Stimulated activated CD4-positive, alpha-beta T cell treated with anti-CD3 and anti-CD28 coated beads, Interleukin-15, amount 100 ng/mL, for 48 hours (primary cell): ENCODE measurements at places on chromosomes 4 and X.

DNA sequence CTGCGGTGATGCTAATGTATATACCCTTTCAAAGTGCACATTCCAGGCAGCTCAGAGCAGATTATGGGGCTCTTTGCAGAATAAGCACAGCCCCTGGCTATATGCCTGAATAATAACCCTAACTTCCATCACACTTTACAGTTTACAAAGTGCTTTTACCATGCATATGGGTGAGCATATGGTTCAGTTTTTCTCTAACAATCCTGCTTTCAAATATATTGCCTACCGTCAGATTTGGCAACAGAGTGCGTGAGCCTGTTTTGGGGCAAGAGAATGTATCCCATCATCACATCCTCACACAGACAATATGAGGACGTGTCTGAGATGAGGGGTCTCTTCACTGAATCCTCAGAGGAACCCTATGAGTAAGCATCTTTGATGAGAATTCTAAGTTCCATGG is 162.8 kb upstream of the VCX start:
- DNase-seq, result no peak

DNA sequence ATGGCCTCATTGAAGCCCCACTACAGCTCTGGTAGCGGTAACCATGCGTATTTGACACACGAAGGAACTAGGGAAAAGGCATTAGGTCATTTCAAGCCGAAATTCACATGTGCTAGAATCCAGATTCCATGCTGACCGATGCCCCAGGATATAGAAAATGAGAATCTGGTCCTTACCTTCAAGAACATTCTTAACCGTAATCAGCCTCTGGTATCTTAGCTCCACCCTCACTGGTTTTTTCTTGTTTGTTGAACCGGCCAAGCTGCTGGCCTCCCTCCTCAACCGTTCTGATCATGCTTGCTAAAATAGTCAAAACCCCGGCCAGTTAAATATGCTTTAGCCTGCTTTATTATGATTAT is 876 bp downstream of the HPRT1 start:
- DNase-seq, result no peak

- no peak for DNase-seq
Measured at GRCh38 chrX:13283512-13283911, 36.3 kb downstream of the ATXN3L start.

GRCh38 chr4:138632856-138633579 is 382.6 kb upstream of the NOCT start:
- DNase-seq, result no peak

DNA sequence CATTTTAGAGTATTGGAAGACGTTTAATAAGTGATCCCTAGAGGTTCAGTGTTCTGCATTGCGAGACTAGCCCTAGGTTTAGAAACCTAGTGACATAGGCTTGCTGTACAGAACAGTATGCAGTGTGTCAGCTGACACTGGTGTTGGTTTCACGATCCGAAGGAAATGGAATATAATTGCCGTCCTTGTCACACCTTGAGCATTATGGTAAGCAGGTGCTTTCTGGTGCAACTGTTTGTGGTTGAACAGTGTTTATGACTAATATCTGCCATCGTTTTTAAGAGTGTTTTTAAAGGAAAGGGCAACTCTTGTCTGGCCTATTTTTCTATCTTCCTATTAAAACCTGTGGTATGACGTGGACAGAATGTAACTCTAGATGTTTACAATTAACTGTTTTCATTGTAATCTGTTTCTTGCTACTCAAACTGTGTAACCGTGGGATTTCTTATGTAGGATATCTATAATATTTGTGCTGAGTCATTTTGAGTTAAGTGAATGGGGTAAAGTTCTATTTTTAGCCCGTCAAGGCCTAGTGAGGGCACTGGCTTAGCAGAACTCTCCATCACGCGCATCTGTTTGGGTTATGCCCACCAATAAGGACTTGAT is 53.8 kb upstream of the TBC1D14 start:
- DNase-seq, result no peak

DNA sequence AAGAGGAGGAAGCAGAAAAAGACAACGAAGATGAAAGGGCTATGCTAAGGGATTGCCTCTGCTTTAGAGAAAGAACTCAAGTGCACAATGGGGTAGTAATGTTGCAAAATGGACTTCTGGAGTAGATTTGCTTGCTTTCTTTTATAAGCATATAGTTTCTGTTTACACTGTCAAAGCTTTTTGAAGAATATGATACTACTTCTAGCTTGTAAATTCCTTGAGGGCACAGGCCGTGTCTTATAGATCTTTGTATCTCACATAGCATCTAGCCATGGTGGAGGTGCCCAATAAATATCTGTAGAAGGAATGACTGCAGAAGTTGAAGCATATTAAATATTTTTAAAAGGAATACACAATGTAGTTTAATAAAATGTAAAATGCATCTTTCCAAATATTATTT is 147.8 kb upstream of the ZIC3 start:
- DNase-seq, result no peak

DNA sequence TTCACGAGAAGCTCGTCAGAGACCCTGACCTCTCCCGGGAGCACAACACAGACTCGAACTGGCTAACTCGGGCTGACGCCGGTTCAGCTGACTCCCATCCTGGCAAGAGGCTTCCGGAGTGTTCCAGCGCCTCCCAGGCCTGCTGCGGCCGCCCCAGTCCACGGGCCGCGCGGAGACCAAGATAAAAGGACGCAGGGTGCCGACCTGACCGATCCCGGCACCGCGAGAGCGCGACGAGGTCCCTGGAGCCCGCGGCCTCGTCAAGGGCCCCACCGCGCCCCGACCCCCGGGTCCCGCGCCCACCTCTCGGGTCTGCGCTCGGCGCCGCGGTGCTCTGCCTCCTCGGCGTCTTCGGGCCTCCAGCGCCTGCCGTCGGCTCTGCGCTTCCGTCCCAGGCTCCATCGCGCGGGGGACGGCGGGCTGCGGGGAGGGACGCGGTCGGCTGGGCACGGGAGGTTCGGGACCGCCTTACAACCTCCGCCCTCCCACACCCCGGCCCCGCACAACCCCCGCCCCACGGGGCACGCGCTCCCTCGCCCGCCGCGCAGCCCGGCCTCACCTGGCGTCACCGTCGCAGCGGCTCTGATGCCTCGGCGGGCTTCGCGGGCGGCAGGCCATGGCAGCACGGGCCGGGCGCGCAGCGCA is 426 bp downstream of the SLBP start:
- DNase-seq, result no peak

DNA sequence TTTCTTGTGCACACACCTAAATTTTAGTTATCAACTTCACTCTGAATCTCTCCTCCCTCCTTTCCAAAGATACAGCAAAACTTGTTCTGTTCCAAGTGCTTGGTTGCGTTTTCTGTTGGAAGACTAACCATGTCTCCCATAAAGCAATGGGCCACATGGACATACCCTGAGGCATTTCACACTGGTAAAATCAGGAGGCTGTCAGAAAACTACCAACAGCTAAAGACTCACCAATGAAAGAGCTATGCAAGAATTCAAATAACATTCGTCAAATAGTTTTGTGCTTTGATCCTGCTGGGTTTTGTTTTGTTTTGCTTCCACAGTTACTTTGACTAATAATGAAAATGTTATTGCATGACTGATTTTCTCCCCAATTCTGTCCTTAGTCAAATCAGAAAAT is 46.0 kb downstream of the PHEX start:
- DNase-seq, result no peak

DNA sequence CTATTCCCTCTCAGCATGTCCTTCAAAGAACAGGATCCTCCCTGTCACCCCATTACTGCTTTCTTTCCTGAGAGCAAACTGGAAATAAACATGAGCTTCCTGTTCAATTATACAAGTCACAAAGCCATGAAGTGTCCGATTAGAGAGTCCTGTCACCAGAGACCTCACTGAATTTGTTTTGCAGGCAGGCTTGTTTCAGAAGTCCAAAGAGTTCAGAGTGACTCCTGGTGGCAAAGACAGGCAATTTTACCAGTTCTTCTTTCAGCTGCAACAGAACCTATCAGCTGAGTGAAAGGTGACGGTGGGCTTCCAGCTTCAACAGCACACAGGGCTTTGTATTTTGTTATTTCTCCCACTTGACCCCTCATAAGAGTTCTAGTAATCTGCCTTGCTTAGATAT is 6.4 kb downstream of the ELK1 start:
- no peak for DNase-seq

- peak; percentile 3 for DNase-seq
Measured at GRCh38 chr4:38805530-38806145, 1.0 kb upstream of the TLR1 start.

- no peak for DNase-seq
Measured at GRCh38 chr4:71697031-71697430, 86.8 kb downstream of the GC start.

GRCh38 chrX:71533851-71534561 is 1.1 kb downstream of the OGT start:
- no peak for DNase-seq

DNA sequence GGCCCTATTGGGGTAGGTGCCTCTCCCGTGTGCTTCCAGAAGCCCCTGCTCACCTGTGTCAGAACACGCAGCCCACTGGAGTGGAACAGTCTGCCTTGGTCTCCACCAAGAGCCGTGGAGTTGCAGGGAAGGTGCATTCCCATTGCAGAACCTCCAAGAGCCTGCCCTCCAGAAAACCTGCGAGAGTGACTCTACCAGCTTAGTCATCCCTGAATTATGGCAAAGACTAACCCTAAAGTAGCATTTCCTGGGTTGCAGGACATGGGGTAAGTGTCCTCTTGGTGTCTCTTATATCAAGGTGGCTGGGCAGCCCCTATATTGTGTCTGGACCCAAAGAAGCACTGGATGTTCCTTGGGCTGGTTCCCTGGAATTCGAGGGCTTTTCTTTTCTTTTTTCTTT is 224.6 kb downstream of the BCOR start:
- DNase-seq, result no peak

DNA sequence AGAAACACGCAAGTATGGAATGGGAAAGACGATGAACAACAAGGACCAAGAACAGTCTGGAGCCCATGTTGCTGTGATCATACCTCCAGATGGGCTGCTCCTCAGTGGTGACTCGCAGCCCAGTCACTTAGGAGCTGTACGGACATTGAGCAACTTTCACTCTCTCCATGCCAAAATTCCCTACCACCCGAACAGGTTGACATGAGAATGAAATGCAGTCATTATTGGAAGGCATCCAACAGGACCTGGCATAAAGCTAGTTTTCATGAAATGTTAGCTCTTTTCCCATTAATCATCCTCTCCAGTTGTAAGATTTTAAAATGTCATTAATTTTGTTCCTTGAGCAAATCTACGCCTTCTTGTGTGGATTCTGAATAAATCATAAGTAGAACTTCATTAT is 82.7 kb upstream of the GPM6B start:
- DNase-seq, result no peak

GRCh38 chr4:94304365-94304971 is 38.2 kb downstream of the HPGDS start:
- DNase-seq, result no peak

GRCh38 chr4:114538012-114538617 is 60.5 kb upstream of the UGT8 start:
- no peak for DNase-seq

DNA sequence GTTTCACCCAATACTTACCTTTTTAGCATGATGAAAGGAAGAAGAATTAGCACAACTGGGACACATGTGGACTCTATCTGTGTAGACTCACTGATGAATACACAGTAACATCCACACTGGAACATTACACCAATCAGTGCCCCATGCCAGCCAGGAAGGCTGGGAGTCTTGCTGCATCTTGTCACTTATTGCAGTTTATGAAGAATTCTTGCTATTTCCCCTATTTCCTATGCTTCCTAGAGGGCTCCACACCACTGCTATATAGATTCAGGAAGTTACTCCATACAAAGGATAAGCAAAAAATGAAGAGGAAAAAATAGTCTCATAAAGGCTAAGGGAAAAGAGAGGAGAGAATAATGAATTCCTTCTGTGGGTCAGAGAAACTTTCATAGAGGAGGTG is 201.0 kb downstream of the CAMK2D start:
- no peak for DNase-seq

DNA sequence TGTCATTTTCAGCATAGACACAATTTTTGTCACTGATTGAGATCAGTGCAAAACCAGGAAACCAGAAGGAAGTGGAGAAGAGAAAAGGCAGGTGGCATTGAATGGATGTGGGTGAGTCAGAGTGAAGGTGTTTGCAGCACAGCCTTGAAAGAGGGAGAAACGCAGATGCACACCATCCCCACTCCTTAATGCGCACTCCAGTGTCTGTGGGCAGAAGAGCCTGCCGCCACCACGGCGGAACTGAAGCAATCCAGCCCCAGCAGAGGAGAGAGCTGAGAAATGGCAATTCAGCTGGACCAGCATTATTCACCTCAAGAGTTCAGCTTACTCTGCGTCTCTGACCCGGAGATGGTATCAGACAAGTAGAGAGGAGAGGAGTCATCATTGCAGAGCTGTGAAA is 393.1 kb upstream of the FRG1 start:
- DNase-seq, result no peak

DNA sequence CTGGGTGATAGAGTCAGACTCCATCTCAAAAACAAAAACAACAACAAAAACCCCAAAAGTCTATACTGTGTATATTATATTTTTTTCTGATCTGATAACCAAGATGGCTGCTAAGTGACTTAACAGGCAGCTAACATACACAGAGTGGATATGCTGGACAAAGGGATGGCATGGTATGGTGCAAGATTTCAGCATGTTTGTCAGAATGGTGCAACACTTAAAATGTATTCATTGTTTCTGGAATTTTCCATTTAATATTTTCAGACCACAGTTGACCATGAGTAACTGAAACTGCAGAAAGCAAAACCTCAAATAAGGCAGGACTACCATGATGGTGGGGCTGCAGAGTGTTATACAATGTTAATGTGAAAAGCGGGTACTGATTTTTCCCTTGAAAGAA is 6.1 kb upstream of the BOD1L1 start:
- DNase-seq, result no peak

DNA sequence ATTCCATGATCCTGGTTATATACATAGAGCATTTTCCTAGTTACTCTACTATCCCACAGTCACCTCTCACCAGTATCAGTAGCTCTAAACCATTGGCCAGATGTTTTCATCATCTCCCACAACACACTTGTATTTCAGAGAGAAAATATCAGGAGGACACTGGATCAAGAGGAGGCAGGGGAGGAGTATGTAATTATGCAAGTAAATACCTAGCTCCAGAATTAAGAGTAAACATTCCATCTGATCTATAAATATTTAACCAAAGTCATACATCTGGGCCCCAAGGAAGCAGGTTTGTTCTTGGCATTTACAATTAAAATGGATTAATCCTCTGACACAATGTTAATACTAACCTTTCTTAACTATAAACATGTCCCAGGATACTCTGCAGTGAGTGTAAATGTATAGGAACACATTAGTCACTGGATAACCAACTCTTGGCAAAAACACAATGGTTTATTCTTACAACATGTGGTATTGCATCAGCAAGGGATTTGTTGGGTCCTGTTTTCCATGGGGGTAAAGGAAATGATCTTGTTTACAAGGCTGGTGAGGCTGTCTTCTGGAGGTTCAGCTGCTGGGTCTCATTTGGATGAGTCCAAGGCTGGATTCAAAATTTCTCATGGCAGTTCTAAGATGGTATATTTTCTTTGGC is 170.1 kb downstream of the ATG4A start:
- no peak for DNase-seq
